Foreskin fibroblast (primary cell): ENCODE measurements at places on chromosomes 16 and 17.

DNA sequence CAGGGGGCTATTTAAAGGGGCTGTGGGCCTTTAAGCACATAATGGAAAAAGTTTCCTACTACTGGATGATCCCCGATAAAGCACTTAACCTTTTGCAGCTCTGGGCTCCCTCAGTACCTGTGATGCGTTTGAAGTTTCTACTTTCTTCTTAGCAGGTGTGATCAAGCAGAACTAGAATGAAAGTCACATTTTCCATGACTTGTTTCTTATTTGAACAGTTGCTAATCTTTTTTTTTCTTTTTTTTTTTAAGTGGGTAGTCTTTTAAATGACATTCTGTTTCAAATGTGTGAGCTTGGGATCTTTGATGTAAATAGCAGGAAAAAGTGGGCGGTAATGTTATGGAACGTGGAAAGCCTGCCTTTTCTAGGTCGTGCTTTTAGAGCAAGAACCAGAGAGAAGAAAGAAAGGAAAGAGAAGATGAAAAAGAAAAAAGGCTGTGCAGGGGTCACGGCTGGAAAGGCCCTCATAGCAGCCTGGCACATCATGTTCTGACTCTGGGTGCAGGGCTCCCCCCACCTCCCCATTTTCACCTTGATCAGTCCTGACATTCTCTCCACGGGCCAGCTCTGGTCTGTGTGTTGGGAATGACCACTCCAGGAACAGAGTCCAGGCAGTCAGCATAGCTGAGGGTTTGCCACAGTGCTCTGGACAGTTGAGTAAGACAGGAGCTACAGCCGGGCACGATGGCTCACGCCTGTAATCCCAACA lies 150.6 kb downstream of the CLEC16A start:
- no peak for DNase-seq

- no peak for DNase-seq
These were observed 13.9 kb downstream of the CES5A start for GRCh38 chr16:55861288-55861687.

- no peak for DNase-seq
These were observed 26.6 kb upstream of the OR1F1 start for GRCh38 chr16:3161235-3162018.

DNA sequence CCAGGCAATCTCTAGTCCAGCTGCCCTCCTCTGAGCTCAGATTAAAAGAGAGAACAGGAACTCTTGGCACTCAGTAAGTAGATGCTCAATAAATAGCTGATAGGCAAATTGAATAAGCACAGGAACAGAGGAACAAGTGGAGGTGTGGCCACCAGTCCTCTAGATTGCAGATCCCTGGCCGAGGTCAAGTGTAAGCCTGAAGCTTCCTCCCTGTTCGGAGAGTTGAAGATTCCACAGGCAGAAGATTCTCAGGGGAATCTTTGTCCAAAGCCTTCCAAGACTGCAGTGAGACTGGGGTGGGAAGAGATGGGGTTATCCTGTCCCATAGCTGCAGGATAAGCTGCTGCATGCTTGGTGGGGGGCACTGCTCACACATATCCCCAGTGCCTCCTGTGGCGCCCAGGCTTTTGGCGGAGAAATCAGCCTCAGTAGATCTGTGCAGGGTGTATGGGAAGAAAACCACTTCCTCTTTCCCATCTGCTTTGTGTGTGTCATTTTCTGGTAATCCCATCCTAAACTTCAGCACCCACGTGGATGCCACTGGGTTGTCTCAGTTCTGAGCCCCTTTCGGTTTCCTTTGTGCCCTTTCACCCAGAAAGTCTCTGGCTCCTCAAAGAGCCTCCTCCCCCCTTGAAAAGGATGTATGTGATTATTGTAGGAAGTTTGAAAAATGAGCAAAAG lies 12.1 kb downstream of the CD300A start:
- DNase-seq, result no peak

- peak; percentile 54 for DNase-seq
These were observed 117.7 kb downstream of the HS3ST3A1 start for GRCh38 chr17:13484020-13484419.

DNA sequence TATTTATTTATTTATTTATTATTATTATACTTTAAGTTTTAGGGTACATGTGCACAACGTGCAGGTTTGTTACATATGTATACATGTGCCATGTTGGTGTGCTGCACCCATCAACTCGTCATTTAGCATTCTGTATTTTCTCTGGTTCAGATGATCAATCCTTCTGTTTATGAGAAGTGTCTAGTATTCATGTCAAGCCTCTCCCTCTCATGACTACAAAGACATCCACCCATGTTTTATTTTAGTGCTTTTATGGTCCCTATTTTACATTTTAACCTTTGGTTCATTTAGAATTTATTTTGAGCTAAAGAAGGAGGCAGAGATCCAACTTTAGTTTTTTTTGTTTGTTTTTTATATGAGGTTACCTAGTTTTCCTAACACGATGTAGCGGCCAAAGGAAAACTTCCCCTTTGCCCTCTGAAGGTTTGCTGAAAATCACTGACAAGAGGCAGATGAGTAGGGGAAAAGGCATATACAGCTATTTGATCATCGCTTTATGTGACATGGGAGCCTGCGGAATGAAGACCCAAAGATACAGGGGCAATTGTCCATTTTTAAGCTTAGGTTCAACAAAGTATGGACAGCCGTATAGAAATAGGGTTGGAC lies 22.4 kb upstream of the AQP8 start:
- DNase-seq, result no peak

DNA sequence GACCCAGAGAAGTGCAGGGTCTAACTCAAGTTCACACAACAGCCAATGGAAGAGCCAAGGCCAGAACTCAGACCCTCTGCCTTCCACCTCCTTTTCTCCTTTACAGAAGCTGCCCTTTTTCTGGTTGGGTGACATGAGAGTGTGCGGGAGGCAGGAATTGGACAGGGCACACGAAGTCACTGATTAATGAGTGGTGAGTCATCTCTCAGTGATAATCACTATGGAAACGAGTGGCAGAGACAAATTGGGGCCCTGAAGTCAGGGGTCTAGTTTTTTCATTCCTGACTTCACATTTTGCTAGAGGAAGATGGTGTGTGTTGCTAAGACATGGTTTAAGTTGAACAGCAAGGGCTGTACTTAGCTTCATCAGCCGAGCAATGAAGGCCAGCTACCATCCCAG lies 312.7 kb upstream of the CCL2 start:
- DNase-seq, result no peak

DNA sequence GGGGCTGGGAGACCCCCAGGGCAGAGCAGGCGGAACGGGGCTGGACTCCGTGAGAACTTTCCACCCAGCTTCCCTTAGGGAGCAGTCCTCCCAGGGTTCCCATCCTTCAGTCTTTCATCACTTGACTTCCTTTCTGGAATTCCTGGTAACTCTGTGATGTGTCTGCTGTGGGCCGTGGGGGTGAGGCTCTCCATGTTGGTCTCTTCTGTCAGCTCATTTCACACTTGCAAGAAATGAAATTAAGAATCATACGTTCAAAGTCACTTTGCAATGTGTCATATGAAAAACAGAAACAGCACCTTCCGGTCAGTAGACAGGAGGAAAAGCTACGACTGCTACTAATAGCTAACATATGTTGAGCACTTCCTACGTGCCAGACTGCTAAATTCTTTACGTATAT lies 5.4 kb upstream of the BBS2 start:
- peak; percentile 72 for DNase-seq

DNA sequence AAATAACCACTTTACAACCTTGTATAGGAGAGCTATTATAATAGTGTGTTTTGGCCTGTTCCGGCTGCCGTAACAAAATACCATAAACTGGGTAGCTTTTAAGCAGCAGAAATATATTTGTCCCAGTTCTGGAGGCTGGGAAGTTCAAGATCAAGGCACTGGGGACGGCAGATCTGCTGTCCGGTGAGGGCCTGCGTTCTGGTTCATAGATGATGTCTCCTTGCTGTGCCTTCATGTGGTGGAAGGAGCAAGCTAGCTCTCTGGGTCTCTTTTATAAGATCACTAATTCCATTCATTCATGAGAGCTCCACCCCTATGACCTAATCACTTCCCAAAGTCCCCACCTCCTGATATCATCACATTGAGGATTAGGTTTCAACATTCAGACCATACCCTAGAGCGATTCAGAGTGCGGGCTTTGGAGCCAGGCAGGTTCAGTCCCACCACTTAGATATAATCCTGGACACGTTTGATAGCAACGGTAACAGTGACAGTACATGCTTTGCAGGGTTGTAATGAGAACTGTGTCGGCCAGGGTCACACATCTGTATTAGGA lies 76.2 kb upstream of the ZFHX3 start:
- DNase-seq, result peak; percentile 42

DNA sequence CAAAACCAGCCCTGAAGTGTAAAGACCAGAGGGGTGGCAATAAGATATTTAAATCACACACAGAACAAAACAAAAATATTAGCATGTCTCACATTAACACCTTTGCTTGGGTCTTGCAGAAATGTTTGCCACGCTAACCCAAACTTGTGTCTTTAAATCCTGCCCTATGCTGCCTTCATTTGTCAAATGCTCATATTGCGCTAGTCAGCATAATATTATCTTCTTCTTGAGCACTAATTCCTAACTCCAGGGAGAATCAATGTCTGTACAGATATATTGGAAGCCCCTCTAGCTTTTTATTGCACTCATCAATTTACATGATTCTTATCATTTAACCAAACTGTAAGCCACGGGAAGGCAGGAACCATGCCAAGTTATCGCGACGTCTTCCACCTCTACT lies 614.8 kb upstream of the SOX9 start:
- DNase-seq, result no peak

DNA sequence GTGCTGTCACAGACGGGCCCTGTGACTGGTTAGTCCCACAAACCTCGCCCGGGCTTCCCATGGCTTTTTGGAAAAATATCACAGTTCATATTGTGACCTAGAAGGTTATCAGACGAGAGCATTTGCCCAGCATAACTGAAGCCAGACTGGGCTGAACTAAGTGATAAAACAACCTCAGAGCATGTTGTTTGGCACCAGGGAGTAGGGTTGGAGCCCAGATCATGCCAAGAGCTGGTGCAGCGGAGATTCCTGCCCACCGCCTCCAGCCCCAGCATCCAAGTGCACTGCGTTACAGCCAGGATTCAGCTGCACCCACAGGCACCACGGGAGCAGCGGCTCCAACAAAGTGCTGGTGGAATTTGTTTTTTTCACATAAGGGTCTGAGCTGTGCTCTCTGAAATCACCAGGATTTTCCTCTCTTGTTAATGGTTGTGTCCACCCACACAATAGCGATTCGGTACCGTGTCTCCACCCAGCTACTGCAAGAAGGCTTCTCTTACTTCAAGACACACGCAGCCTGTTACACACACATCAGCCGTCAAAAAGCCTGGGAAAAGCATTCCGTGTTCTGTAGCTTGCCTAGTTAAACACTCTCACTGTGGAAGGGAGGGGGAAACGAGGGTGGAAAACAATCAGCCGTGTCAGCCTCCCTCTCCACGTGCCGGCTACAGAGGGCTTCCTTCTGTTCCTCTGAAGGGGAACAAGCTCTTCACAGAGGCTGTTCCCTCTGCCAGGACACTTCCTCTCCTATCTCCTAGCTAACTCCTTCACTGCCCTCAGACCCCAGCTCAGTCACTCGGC lies 273.8 kb downstream of the C16orf95 start:
- peak; percentile 55 for DNase-seq

DNA sequence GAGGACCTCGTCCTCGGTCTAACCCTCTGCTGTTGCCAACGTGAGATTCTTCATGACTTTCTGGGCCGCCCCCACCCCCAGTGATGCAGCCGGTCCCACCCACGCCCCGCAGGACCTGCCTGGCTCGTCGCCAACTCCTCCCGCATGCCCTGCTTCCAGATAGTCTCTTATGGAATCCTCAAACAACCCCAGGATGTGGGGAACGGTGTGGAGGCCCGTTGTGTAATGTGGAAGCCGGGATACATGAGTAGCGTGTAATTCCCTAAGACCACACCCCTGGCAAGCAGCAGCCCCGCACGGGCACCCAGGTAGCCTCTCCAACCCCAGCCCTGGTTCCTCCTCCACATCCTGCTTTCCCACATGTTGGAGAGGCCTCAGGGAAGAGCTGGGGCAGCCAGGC lies 275.9 kb downstream of the C16orf95 start:
- no peak for DNase-seq

DNA sequence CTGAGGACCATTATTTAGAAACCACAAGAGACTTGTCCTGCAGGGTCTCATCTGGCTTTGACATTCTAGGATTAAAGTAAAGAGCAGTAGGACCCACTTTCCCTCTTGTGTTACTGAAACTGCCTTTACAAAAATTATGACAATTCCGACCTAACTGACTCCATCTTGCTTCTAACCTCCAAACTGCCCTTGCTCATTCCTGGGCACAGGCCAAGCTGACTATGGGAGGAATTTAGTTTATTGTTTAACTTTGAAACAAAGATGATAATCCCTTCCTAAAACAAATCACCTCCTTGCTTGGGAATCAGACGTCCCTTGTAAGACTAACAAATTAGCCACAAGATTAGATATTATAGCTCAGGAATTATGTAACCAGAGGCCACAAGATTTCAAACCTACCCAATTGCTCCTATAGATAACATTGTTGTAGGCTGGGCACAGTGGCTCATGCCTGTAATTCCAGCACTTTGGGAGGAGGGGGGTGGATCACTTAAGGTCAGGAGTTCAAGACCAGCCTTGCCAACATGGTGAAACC lies 87.0 kb upstream of the FBXO47 start:
- DNase-seq, result no peak

DNA sequence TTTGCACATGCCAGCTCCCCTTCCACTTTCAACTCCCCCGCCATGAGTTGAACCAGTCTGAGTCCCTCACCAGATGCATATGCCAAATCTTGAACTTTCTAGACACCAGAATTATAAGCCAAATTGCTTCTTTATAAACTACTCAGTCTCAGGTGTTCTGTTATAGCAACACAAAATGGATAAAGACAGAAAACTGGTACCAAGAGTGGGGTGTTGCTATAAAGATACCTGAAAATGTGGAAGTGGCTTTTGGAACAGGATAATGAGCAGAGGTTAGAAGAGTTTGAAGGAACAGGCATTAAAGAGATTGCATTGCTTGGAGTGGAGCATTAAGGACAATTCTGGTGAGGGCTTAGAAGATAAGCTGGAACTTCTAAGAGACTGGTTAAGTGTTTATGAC lies 17.2 kb upstream of the CACNG5 start:
- no peak for DNase-seq

- DNase-seq, result no peak
These were observed 37.4 kb upstream of the DLX4 start for GRCh38 chr17:49931416-49932137.

DNA sequence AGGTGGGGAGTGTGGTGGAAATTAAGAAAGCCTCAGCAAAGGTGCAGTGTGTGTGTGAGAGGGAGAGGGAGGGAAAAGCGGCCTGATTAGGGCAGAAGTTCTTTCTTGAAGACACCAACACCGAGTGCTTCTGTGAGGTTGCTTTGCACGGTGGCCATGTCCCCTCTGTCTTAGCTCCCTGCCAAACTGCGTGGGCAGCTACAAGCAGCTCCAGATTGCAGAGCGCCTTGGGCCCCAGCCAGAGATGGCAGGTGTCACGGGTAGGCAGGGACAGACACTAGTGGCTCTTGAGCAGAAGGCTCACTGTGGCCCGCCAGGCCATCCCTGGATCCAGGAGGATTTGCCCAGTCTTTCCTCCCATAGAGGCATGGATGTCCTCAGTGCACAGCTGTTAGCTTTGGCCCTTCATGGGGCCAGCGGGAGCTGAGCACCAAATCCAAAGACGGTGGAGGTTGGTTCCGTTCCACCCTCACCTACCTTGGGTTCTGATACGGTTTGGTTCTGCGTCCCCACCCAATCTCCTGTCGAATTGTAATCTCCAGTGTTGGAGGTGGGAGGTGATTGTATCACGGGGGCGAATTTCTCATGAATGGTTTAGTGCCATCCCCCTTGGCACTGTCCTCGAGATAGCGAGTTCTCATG lies 21.4 kb downstream of the KIAA0513 start:
- DNase-seq, result no peak

GRCh38 chr17:36667922-36668321 lies 66.5 kb downstream of the MRM1 start:
- DNase-seq, result no peak

GRCh38 chr16:69436896-69437295 lies 12.5 kb downstream of the CYB5B start:
- DNase-seq, result no peak
